DMS 273 treated with DMSO at 0.1 percent for 48 hours (cell line): ENCODE measurements at places on chromosomes 16 and 17.

DNA sequence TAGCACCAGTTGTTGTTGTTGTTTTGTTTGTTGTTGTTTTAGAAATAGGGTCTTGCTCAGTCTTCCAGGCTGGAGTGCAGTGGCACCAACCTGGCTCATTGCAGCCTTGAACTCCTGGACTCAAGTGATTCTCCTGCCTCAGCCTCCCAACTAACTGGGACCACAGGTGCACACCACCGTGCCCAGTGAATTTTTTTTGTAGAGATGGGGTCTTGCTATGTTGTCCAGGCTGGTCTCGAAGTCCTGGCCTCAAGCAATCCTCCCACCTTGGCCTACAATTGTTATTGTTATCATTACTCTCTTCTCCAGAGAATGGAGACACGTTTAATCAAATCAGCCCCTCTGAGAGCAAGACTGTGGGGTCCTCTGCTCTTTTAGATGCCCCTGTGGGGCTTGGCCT is 42.7 kb upstream of the EMP2 start:
- DNase-seq, result no peak

DNA sequence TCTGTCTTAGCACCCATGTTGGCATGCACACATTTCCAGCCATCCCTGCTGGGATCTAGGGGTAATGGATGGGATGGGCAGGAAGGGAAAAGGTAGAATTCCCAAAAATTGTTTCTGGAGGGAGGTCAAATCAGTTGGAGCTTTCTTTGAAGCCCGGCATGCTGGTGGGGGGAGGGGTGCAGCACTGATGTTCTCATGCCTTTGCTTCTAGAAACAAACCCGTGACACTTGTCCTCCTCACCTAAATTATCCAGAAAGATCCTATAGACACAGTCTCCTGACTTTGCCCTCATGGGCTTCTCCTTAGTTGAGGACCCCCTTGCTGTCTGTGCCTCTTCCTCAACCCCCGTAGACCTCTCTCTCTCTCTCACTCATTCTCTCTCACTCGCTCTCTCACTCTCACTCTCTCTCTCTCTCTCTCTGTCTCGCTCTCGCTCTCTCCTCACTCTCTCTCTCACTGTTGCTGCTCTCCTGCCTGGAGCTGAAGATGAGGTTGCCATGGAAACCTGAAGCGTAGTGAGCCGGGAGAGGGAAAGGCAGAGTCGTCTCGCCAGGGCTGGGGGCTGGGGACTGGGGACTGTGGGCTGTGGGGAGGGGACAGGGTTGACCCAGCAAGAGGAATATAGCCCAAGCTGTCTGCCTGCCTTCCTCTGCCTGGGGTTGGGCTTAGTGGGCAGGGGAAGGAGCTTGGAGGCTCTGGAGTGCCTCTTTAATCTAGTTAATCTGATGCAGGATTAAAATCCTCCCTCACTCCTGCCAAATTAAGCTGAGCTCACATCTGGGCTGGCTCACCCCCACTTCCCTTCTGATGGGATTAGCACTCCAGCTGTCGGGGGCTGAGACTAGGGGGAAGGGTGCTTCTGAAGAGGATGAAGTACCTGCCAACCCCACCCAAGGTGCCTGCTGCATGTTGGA is 16.1 kb downstream of the LASP1 start:
- no peak for DNase-seq

GRCh38 chr17:4881761-4882555 is 17.4 kb upstream of the C17orf107 start:
- no peak for DNase-seq

GRCh38 chr16:67284699-67285646 is 5.6 kb downstream of the PLEKHG4 start:
- no peak for DNase-seq

DNA sequence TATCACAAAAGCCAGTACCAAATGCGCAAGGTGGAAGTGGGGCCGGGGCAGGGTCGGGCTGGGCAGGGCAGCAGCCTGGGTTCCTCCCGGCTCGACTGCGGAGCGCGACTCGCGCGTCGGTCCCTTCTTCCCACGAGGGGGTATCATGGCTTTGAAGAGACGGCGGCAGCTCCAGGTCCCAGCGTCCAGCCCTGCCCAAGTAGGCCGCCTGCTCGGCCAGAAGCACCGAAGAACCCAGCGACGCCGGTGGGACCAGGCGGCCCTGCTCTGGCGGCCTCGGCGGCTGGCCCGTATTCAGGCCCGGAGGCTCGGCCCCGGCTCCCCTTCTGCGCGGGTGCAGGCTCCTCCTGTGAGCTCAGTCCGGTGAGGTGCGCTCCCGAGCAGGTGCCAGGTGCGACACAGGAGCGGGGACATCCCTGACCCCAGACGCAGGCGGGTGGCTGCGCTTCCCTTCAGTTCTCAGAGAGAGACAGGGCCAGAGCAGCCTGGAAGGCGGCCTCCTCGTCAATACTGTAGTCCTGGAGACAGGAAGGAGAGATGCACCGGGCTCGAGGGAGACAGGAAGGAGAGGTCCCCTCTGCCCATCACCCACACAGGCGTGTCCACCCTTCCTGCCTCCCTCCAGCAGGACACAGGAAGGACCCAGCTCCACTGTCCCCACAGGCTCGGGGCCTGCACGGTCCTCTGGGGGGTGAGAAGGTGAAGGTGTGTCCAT is 8.9 kb downstream of the RNF166 start:
- DNase-seq, result no peak

GRCh38 chr16:13397126-13397525 is 495.7 kb downstream of the SHISA9 start:
- no peak for DNase-seq

DNA sequence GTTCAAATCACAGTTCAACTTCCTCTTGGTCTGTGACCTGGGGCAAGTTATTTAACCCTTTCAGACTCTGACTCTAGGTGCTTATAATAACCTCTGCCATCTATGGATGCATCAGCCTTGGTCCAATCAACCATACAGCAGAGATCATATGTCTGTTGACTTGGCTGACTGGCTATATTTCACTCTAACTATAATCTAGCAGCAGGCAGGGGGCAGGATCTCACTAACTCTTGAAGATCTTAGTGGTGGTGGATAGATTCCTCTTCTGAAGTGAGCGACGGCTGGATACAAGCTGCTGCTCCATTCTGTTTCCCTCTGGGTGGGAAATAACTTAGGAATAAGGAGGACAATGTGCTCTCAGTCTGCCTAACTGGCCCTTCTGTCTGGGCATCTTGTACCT is 146.6 kb downstream of the SKAP1 start:
- no peak for DNase-seq

DNA sequence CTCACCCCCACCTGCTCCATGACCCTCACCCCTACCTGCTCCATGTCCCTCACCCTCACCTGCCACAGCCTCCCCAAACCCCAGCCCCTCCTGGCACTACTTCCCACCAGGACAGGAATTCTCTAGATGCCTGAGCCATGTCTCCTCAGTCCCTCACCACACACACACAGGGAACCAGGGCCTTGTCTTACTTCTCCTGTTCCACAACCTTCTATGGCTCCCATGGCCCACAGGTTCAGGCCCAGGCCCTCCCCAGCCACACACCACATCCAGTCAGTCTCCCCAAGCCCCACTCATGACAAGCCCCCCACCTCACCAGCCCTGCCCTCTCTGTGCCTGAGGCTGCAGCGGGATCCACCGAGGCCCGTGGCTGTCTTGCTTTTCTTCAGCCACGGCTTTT is 3.1 kb upstream of the UBE2I start:
- no peak for DNase-seq

GRCh38 chr17:61565213-61565612 is 25.8 kb downstream of the NACA2 start:
- DNase-seq, result no peak

GRCh38 chr17:73770115-73770848 is 126.0 kb upstream of the SDK2 start:
- DNase-seq, result peak; percentile 95

DNA sequence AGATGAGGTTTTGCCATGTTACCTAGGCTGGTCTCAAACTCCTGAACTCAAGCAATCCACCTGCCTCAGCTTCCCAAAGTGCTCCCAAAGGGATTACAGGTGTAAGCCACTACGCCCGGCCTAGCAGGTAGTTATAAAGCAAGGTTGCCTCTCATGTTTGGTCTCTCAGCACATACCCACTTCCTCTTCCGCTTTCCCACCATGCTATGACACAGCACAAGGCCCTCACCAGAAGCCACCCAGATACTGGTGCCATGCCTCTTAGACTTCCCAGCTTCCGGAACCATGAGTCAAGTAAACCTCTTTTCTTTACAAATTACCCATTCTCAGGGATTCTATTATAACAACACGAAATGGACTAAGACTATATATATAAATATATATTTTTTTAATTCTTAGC is 143.6 kb downstream of the COPRS start:
- no peak for DNase-seq

- DNase-seq, result no peak
These were observed 12.5 kb downstream of the NOB1 start for GRCh38 chr16:69741951-69742904.

- DNase-seq, result no peak
These were observed 6.3 kb upstream of the TENT4B start for GRCh38 chr16:50146479-50147435.

GRCh38 chr16:10625595-10626357 is 45.4 kb upstream of the EMP2 start:
- DNase-seq, result no peak
